Activated CD8-positive, alpha-beta memory T cell treated with anti-CD3 and anti-CD28 coated beads, Interleukin-2, amount 50 U/mL, for 4 hours (primary cell): ENCODE measurements at places on chromosomes 7 and 10.

DNA sequence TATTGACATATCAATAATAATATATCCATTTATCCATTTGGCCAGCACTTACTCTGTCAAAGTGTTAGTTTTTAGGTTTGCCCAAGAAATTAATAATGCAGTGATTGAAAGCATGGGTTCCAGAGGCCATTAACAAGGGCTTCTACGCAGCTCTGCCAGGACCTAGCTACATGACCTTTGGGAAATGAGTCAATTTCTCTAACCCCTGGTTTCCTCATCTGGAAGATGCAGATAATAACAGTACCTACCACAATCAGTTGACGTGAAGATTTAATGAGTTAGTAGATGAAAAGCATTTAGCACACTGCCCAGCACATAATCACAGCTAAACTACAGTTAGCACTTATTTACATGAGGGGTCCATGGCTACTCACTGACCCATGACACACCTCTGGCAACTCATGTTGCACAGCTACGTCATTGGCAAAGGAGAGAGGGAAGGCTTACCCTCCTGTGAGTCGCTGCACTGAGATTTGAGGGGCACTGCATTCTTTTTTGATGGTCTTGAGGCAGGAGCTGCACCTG lies 263.7 kb downstream of the PLXNA4 start:
- DNase-seq, result no peak

DNA sequence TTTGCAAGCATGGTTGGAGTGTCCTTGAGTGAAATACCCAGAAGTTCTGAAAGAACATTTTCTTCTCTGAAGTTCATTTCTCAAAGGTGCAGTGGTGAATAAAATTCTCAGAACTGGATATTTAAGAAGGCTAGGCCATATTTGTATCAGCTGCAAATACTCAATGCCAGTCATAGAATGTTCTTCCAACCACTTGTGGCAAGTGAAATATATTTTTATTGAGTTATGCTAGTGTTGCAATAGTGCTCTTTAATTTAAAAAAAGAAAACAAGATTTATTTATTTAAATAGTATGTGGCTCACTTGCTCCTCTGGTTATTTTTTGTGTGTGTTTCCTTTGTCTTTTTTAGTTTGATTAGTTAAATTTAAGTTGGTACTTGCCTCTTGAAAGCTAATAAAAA lies 64.5 kb downstream of the PALS2 start:
- no peak for DNase-seq

DNA sequence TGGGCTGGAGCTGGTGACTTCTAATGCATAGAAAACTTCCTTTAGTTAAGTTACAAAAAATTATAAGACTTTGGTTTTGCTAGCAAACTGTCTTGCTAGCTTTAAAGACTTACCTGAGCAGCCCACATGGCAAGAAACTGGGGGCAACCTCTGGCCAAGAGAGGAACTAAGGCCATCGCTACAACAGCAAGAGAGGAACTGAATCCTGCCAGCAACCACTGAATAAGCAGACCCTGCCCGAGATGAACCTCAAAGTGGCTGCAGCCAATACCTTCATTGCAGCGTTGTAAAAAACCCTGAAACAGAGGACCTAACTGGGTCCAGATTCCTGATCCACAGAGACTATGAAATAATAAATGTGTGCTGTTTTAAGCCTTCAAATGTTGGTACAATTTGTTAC lies 54.6 kb upstream of the STARD3NL start:
- no peak for DNase-seq

GRCh38 chr10:70126700-70127395 lies 5.8 kb downstream of the AIFM2 start:
- DNase-seq, result no peak

DNA sequence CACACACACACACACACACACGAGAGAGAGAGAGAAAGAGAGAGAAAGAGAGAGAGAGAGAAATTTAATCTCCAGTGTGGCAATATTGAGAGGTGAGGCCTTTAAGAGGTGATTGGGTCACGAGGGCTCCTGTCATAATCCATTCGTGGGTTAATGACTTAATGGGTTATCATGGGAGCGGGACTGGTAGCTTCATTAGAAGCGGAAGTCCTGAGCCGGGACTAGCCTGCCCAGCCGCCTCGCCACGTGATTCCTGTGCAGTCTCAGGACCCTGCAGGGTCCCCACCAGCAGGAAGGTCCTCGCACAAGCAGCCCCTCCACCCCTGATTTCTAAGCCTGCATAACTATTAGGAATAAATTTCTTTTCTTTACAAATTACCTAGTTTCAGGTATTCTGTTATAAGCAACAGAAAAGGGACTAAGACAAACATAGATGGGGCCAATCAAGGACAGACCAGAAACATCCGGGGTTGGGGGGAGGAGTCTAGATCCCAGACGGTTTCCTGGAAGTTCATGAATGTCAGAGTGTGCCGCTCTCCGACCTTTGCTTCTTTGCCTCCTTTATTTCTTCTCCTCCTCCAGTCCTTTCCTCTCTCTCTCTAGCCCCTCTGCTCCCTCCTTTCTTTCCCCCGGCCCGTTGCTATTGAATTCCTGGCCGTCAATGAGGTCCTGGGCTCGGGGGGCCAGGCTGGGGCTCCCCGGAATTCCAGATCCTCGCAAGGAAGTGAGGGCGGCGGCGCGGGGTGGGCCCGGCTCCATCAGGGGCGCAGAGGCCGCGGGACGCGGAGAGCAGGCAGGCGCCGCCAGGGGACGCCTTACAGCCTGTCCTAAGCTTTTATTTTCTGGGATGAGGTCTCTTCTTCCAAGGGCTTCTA lies 146.8 kb downstream of the CYP26A1 start:
- DNase-seq, result no peak

- peak; percentile 40 for DNase-seq
These were observed 47.4 kb downstream of the ALOX5 start for GRCh38 chr10:45421221-45422097.

- peak; percentile 60 for DNase-seq
These were observed 25.9 kb downstream of the ST8SIA6 start for GRCh38 chr10:17428351-17429097.

DNA sequence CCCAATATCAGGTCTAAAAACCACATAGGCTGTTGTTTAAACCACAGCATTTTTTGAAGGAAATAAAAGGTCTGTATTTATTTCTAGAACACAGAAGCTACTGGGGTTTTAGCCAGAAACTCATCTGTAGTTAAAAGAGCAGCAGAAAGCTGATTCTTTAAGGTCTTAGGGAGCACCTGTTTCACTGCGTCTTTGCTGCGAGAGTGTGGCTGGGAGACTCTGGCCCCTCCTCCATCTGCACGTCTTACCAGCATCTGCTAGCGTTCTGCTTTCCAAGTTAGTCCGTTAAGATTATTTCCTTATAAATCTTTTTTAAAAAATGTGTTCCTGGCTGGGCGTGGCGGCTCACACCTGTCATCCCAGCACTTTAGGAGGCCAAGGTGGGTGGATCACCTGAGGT lies 95.9 kb downstream of the ADARB2 start:
- DNase-seq, result no peak

- DNase-seq, result no peak
These were observed 94.6 kb upstream of the MACROH2A2 start for GRCh38 chr10:69957886-69958555.

- DNase-seq, result peak; percentile 56
These were observed 83.1 kb downstream of the SH3PXD2A start for GRCh38 chr10:103772096-103772845.

GRCh38 chr7:88485821-88486220 lies 179.1 kb upstream of the STEAP4 start:
- no peak for DNase-seq

GRCh38 chr7:101602484-101603241 lies 26.4 kb downstream of the MYL10 start:
- DNase-seq, result peak; percentile 71

DNA sequence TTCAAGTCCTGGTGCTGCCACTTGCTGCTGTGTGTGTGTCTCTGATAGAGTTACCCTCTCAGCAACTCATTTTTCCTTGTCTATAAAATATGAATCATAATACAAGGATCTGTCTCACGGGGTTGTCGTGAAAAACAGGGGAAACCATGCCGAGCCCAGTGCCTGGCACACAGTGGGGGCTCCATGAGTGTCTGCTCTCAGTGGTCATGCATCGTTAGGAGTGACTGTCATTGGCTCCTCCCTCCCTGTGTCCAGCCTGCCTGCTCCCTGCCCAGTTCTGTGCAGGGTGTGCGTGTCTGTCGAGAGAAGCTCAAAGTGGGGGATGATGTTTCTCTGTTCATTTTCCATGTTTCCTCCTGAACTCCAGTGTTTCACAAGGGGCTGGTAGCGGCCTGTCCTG lies 83.6 kb upstream of the LRRC4 start:
- no peak for DNase-seq

DNA sequence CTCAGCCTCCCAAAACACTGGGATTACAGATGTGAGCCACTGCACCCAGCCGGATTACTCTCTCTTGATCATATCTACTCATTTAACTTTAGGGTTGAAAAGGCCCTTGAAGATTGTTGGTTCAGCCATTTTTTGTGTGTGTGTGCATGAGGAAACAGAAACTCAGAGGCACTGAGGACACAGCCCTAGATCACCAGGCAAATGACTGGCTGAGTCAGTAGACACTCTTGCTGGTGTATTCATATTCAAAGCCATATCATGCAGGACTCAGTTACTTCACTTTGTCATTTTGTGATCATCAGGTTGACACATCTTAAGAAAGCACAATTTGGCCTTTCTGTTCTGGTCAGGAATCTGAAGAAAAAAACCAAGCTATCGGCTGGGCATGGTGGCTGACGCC lies 253.4 kb downstream of the TRIL start:
- DNase-seq, result no peak

GRCh38 chr10:5817322-5818047 lies 4.3 kb upstream of the GDI2 start:
- no peak for DNase-seq

DNA sequence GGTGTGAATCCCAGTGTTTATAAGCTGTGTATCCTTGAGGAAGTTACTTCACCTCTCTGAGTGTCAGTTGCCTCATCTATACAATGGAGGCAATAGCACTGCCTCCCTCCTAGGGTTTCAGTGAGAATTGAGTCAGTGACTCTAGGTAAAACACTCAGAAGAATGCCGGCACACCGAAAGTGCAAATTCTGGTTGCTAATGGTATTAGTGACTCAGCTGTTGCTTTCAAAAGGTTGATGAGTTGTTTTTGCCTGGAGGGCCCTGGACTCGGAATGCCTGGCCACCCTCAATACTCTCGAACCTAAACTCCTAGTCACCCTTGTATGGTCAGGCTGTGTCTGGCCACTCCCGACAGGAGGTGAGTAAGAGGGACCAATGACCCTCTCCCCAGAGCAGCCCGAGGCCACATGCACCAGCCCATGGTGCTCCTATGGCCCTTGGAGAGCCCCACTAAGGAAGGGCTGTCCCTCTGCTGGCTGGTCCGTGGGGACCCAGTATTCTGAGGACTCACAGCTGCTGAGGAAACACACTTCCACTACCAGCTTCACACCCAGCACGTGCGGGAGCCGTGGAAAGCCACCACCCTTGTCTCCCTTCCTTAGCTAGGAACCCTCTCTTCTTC lies 60.2 kb downstream of the CALML3 start:
- no peak for DNase-seq

DNA sequence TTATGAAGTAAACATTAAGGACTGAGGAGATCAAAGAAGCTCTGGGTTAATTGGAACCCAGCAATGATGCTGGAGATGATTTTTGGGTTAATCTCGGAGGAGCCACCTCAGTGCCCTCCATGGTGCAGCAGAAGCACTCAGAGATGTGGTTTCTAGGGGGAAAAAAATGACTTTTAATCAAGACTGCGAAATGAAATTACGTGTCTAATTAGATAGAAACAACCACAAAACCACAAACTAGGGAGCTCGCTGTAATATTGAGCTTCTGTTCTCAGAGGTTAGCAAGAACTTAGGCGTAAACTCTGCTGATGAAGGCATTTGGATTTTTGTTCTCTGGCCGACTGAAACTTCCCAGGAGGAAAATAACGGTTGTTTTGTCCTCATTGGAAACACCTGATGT lies 319.0 kb downstream of the GRID1 start:
- DNase-seq, result no peak

- no peak for DNase-seq
These were observed 259.7 kb downstream of the MTERF1 start for GRCh38 chr7:91620827-91621226.

- no peak for DNase-seq
These were observed 61.2 kb downstream of the LRGUK start for GRCh38 chr7:134188311-134188710.

GRCh38 chr7:158446281-158446680 lies 141.3 kb downstream of the PTPRN2 start:
- no peak for DNase-seq

GRCh38 chr7:132084776-132085388 lies 491.4 kb downstream of the PLXNA4 start:
- DNase-seq, result no peak

DNA sequence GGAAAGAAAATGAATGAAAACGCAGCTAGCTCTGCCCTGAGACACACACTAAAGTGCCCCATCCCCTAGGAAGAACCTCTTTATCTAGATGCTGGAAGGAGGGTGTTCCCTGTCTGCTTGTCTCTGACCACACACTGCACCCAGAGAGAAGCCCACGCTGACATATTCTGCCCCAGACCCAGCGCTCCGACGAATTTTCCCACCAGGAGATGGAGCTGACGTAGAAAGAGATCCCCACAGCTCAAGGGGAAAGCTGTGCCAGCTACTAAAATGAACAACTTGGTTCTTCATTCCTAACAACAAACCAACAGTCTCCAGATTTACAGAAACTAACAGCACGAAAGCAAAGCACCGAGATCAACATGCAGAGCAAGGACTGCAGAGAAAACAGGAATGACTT lies 73.3 kb downstream of the KIAA1549 start:
- DNase-seq, result no peak

DNA sequence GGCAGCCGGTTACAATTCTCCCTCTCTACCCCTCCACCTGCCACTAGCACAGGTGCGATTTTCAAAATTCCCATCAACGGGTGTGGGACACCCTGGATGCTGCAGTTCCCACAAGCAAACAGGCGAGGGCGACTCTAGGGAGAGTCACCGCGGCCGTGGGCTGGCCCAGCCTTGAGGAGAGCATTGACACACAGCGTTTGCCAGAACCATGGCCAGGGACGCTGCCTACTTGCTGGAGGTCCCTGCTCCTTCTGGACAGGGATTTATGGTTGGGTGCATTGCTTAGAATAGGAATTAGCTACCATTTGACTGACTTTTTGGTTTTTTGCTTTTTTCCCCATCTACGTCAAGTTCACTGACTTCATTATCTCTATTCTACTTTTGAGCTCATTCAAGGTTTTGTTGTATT lies 19.0 kb upstream of the CLDN4 start:
- peak; percentile 38 for DNase-seq

DNA sequence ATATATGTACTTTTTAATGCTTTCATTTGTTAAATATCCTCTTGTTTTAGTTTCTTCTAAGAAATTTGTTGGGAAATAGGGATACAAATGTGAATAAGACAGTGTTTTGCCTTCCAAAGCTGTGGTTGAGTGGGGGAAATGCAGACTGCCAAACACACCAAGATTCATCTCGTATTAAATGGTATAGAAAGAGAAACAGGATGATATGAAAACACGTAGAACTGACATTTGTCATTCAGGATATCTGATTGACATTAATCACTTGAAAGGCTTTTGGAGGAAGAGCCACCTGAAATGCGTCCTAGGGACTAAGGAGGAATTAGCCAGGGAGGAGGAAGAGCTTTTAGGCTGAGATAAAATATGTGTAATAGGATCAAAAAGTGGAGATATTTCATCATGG lies 287.4 kb upstream of the SEMA3C start:
- no peak for DNase-seq

GRCh38 chr10:119973281-119973680 lies 80.8 kb downstream of the SEC23IP start:
- no peak for DNase-seq
